ENCODE measurements at places on chromosomes 3 and 15.

GRCh38 chr3:40179016-40179415 is 130.5 kb upstream of the EIF1B start:
- no peak for DNase-seq

DNA sequence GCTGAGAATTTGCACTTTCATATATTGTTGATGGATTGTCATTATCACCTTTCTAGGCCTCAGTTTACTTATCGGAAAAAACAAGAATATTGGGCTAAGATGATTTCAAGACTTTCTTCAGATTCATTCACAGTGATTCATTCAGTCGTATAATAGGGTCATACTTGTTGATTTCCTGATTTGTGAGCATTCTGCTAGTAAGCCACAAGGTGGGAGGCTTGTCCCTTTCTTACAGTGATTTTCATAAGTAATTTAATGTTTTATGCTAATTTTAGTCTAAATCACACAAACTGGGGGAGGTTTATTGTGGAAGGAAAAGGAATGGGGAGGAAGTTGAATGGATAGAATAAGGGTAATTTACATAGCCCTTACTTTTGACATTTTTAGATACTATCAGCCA is 126.8 kb upstream of the GOLGA6L4 start:
- DNase-seq = no peak

GRCh38 chr3:59268170-59268569 is 218.3 kb upstream of the CFAP20DC start:
- DNase-seq = no peak

- DNase-seq = no peak
These were observed 1.0 kb downstream of the COPS2 start for GRCh38 chr15:49154359-49154758.

GRCh38 chr3:69766638-69767037 is 27.4 kb downstream of the MITF start:
- DNase-seq = no peak

GRCh38 chr3:141426404-141427034 is 58.2 kb downstream of the ZBTB38 start:
- DNase-seq = no peak

All from stimulated activated CD4-positive, alpha-beta T cell treated with anti-CD3 and anti-CD28 coated beads, Interleukin-15, amount 100 ng/mL, for 1 hour (primary cell).